ENCODE measurements at places on chromosomes 4 and X.
A peak's percentile ranks its signal among the peaks of the same experiment; 100 is the strongest.

- DNase-seq: no peak
These were observed 2.7 kb downstream of the MECP2 start for GRCh38 chrX:154094833-154095232.

GRCh38 chr4:72522440-72522839, 46.6 kb downstream of the ADAMTS3 start:
- DNase-seq: no peak

- DNase-seq: no peak
These were observed 344.5 kb upstream of the RASGEF1B start for GRCh38 chr4:81816031-81816761.

DNA sequence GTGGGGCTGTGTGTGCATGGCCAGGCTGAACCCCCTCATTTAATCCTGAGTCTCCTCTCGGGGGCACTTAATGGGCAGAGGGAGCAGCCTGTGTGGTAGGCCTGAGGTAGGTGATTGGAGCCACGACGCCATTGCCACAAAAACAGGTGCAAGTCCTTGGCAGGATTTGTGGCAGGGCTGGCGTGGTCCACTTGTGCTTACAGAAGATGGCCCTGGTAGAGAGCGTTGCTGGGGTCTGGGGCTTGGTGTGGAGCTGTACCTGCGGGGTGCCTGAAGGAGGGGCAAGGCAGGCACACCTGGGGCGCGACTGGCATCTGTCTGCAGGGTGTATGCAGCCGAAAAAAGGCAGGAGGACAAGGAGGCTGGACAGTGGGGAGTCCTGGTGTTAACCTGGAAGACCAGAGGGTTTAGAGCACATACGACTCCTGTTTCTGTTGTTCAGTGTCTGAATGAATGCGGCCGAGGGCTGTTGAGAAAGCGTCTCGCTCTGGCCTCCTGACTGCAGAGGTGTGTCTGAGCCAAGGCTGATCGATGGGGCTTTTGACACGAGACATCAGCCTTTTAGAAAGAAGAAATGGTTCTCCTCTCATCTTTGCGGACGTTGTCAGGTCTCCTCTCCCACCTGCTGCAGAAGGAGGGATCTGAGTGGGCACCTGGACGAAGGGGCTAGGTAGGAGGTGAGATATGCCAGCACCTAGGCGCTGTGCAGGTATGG, 52.0 kb downstream of the TBC1D14 start:
- no peak for DNase-seq

GRCh38 chr4:140928880-140929279, 172.7 kb upstream of the TBC1D9 start:
- no peak for DNase-seq

- no peak for DNase-seq
These were observed 47.9 kb downstream of the RGS12 start for GRCh38 chr4:3340700-3341083.

DNA sequence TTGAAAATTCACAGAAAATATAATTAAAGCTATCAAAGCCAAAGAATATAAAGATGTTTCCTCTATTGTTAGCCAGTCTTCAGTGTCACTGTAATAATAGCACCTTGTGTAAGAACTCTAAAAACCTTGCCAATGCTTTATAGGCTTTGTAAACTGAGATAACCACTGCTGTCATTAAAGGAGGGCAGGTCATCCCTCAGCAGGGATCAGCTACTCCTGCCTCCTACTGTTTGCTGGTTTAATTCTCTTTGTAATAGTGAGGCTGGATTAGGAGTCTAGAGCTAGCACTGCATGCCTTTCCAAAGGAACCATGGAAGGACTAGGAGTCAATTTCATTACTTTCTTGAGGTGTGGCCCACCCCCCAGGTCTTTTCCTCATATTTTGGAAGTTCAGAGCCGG, 46.2 kb downstream of the FHIP1A start:
- no peak for DNase-seq

DNA sequence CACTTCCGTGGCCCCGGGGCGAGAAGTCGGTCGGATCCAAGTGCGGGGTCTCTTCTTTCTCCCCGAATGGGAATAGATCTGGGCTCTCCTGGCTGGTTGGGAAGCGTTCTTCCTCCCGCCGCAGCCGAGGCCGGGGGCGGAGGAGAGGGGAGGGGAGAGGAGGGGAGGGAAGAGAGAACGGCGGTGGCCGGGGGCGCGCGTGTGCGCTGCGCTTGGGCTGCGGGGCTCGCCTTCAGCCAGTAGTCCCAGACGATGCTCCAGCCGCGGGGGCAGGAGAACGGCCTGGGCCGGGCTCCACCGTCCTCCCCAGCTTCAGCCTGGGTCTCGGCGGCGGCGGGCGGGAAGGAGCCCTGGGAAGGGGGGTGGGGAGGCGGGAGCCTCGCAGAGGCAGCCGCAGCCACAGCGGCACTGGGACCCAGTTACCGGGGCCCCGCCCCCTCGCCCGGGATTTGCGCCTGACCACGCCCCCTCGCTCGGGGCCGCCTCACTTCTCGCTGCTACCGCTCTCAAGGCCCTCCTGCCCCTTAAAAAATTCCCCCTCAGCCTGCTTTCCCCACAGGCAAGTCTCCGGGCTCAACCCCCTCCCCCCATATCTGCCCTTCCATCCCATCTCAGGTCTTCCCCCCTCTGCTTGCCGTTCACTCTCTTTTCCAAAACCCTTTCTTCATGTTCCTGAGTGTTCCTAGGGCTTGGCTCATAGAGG, at the start of gene FGD1:
Gene FGD1 (minus strand): TSS at position 421 of the 703 bp plus-strand sequence. CDS start 802 bp downstream, outside the sequence.
- peak; percentile 19 for DNase-seq

- DNase-seq: peak; percentile 62
These were observed 51.8 kb downstream of the RBPJ start for GRCh38 chr4:26372525-26373172.

GRCh38 chr4:113873508-113873907, 105.9 kb downstream of the ARSJ start:
- DNase-seq: no peak

- no peak for DNase-seq
These were observed 17.0 kb upstream of the AP1AR start for GRCh38 chr4:112214390-112215264.

DNA sequence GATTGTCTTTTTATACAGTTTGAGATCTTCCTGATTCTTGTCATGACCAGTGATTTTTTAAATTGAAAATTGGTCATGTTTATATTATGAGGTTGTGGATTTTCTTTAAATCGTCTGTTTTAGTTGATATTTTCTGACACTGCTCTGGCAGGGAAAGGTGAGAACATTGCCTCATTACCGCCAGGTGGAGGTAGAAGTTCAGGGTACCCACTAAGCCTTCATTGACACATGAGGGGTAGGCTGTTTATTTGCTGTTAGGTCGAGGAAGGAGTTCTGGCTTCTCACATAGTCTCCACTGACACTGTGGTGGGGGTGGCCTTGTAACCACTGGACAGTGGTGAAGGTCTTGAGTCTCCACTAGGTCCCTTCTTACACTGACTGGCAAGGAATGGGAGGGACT, 117.6 kb upstream of the GPR101 start:
- DNase-seq: no peak

GRCh38 chrX:18041656-18042055, 179.0 kb downstream of the BEND2 start:
- no peak for DNase-seq

- no peak for DNase-seq
These were observed 51.9 kb upstream of the TADA2B start for GRCh38 chr4:6991249-6991648.

DNA sequence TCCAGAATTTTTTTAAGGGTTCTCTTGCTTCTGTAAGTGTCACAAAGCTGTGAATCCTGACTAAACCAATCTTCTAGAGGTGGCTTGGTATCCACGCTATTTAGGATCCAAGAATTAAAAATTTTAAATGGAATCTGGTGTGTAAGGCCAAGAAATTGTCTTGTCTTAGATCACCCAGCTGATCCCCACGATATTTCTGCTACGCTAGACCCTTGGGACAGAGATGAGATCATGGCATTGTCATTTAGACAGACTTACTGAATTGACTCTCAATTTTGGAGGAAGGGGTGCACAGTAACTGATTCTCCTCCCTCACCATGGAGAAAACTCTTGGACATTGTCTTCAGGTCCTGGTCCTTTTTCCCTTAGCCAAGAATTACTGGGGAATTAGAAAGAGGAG, 5.7 kb downstream of the GPRIN3 start:
- no peak for DNase-seq

DNA sequence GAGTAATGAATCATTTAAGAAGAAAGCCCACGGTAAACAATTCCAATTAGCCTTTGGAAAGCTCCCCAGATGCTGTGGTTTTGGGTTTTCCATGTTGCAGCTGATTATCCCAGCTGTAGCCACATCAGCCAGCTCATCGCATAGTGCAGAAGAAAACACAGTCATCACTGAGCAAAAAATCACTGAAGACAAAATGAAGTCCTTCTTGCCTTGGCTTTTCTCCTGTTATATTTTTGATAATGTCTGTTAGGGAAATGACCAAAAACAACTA, 193.0 kb upstream of the C1QTNF7 start:
- DNase-seq: no peak

DNA sequence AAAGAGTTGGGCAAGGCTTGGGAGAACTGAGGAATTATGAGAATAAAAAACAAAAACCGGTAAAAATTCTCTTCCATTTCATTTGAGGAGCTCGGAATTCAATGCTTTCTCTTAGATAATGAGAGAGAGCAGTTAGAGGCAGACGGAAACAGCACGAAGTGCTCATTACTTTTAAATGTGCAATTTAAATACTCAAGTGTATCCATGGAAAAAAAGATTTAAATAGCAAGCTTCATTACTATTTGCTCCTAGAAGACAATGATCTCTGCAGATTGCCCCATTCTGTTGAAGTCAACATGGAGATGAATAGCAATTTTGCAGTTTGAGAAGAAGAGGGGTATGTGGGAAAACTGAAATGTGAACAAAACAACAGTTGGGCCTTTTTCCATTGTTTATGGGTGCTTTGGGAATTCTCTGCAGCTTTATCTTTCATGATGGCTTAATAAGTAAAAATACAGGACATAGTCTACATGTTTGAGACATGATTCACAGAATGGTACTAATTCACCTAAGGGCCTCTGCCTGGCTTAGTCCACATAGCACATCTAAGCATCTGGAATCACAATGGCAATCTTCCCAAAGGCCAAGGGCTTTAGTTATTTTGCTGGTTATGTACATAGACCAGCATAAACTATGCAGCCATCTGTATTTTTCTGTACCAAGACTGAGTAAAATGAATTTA, 512.7 kb upstream of the FAT1 start:
- no peak for DNase-seq

DNA sequence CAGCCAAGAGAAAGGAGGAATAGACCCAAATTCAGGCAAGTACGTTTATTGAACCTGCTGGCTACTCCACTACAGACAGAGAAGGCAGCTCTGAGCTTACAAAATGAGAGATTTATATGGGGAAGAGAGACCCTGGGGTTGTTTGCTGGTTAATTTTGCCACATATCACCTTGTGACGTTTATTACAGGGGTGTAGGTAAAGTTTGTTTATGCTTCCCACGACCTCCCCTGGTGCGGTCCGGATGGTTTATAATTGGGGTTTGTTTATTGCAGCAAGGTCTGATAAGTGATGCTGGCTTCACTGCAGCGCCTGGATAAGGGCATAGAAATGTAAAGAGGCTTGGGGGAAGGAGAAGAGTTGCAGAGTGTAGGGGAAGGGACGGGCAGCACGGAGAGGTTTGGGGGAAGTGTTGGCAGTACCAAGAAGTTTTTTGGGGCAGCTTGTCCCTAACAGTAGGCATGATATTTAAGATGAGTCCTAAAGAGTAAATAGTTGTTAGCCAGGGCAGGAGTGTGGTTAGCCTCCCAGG, 12.6 kb downstream of the BEX1 start:
- DNase-seq: no peak

GRCh38 chrX:67781132-67781531, 237.3 kb downstream of the AR start:
- DNase-seq: no peak

- no peak for DNase-seq
These were observed 103.1 kb upstream of the BMP3 start for GRCh38 chr4:80927420-80927819.

DNA sequence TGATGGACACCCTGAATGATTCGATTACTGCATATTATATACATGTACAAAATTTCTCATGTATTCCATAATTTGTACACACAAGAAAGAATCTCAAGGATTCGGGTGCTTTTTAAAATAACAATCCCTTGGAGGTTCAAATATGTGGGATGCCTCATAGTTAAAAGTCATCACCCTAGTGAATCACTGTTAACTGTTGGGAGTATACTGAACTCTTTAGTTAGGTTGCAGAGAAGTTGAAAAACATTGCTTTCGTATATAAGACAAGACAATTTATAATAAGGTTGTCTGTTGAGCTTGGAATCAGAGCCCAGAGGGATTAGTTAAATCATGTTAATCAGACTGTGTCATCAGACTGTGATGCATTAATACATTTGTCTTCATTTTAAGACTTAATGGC, 15.6 kb downstream of the DCK start:
- DNase-seq: no peak

- DNase-seq: no peak
These were observed 5.7 kb upstream of the AMELX start for GRCh38 chrX:11287505-11287904.

Data from stimulated activated naive CD8-positive, alpha-beta T cell treated with anti-CD3 and anti-CD28 coated beads, Interleukin-15, amount 100 ng/mL, for 72 hours (primary cell).